ENCODE measurements at places on chromosomes 2 and 18.

DNA sequence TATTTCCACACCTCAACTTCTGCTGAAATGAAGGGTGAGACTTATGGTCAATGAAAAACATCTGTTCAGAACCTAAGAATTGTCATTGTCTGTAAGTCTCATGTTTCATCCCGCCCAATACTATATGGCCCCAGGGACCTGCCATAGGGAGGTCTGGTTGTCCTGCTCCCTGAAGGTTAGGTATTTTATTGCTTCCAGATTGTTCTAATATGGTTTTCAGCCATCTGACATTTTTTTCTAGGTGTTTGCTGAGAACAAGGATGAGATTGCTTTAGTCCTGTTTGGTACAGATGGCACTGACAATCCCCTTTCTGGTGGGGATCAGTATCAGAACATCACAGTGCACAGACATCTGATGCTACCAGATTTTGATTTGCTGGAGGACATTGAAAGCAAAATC is 7.3 kb downstream of the XRCC5 start:
- DNase-seq = no peak

DNA sequence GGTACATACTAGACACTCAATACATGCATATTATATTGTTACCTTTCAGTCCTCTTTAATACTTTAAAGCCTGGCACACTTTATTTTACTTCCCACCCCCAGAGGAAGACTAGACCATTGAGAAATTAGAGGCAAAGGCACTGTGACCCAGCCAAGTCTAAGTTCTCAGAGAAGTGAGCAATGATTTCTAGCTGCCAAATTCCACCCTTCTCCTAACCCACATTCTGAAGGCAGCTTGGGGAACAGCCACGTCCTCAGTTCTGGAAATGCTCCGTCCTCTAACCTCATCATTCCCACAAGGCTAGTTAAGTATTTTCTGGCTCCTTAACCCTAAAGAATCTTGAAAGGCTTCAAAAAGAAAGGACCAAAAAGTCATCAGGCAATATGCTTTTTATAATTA is 86.6 kb downstream of the COL5A2 start:
- no peak for DNase-seq

DNA sequence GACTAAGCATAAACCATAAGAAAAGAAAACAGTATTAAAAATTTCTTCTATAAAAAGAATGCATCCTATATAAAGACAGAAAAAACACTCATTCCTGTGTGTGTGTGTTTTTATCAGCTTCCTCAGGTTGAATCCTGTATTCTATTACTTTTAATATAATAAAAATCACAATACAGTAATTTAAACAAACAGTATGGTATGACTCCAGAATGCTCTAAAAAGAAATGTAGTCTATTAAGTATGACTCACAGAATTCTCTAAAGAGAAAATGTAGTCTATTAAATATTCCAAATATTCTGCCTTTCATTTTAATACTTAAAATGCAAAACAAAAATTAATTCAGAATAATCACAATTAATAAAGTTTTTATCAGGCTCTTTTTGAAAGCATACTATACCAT is 19.8 kb downstream of the CCDC88A start:
- DNase-seq = no peak

DNA sequence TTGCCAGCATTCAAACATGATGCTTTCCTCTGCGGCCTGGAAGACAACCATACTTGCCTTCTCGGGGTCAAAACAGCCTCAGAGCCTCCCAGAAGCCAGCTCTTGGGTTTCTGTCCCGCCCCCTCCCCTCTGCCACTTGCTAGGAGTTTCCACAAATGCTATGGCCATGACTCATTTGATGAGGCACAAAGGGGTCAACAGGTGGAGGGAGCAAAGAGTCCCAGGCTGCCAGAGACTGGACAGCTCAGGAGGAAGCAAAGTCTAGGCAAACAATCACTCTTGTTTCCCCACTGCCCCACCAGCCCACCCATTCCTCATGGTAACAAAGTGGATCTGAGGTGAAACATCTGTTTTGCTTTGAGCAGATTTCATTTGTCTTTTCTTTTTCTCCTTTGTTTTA is 551.1 kb downstream of the TNS1 start:
- DNase-seq = peak; percentile 73

- DNase-seq = no peak
Measured at GRCh38 chr2:47617523-47618271, 165.2 kb upstream of the MSH6 start.

GRCh38 chr18:25019931-25020330 is 332.0 kb downstream of the ZNF521 start:
- no peak for DNase-seq

GRCh38 chr2:39919511-39920306 is 140.7 kb upstream of the THUMPD2 start:
- no peak for DNase-seq

DNA sequence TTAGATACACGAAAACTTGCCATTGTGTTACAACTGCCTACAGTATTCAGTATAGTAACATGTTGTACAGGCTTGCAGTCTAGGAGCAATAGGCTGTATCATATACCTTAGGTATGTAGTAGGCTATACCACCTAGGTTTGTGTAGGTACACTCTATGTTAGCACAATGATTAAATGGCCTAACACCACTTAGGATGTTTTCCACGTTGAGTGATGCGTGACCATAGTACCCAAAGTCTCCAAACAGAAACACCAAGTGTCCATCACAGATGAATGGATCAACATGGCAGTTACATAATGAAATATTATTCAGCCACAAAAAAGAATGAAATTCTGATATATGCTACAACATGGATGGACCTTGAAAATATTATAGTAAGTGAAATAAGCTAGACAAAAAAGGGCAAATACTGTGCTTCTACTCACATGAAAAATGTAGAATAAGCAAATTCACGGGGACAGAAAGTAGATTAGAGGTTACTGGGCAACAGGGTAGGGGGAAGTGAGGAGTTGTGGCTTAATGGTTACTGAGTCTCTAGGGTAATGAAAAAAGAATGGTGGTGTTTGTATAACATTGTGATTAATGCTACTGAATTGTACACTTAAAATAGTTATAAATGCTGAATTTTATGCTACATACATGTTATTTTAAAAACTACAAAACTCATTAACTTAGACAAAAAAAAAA is 62.6 kb downstream of the TMEM131 start:
- DNase-seq = no peak

GRCh38 chr2:128076461-128077106 is 14.4 kb upstream of the UGGT1 start:
- DNase-seq = no peak

DNA sequence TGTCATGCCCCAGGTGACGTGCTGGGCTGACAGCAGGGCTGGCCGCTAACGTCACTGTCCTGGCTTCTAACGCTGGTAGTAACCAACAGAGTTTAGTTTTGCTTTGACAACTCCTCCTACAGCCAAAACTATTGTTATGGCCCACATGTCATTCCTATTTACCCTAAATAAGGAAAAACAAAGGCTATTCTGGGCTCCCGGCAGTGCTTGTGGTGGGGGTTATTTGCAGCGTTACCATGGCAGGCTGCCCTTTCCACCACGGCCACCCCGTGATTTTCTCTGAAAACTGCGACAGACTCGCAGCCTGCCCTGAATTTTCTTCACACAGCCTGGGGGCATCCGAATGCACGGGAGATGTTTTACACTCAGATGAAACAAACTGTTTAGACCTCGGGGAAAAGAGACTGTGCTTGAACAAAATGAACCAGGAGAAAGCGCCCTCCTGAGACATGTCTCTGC is 115.2 kb downstream of the FAM210A start:
- DNase-seq = no peak

DNA sequence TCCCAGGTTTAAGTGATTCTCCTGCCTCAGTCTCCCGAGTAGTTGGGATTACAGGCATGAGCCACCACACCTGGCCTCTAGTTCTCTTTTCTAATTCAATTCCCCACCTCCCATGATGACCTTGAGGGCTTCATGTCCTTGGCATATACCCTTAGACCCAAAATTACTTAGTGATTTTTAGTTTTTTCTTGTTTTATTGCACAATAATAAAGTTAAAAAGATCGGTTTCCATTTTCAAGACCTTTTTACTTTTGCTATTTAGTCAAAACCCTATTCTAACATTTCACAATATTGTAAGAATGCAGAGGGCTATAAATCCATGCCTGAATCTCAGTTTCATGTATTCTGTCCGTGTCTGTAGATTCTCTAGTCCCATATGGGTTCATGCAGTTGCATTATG is 354.6 kb upstream of the FANCL start:
- DNase-seq = no peak

DNA sequence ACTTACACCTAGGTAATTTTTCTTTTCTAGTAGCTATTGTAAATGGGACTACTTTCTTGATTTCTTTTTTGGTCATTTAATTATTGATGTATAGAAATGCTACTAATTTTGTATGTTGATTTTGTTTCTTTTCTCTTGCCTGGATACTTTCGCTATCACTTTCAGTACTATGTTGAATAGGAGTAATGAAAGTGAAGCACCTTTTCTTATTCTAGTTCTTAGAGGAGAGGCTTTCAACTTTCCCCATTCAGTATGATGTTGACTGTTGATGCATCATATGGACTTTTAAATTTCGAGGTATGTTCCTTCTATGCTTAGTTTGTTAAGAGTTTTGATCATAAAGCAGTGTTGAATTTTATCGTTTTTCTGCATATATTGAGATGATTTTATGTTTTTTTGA is 142.5 kb downstream of the CDH19 start:
- no peak for DNase-seq

DNA sequence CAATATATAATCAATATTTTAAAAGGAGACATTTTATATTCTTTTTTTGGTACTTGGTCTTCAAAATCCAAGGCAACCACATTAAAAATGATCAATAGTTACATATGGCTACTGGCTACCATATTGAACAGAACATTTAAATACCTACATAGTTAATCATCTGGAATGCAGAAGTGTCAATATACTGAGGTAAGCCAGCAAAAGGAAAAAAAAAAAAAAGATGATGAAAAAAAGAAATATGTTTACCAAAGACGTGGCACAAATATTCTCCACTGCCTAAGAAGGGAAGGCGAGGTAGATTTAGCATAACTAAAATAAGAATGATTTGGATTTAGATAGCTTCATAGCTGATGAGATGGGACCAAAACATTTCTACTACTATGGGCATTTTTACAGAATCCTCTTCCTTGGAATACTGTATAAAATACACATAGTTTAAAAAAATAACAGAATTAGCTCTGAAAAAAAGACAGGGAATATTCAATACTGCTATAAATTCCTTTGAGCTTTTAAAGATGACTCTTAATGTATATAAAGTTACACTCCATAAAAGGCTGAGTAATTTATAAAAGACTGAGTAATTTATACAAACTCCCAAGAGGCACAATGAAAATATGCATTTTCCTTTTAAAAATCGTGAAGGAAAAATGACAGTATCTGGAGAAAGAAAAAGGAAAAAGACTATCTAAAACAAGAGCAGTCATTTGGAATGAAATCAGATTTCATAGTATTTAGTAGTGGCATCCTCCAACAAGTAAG is 63.5 kb downstream of the CDH2 start:
- DNase-seq = no peak

DNA sequence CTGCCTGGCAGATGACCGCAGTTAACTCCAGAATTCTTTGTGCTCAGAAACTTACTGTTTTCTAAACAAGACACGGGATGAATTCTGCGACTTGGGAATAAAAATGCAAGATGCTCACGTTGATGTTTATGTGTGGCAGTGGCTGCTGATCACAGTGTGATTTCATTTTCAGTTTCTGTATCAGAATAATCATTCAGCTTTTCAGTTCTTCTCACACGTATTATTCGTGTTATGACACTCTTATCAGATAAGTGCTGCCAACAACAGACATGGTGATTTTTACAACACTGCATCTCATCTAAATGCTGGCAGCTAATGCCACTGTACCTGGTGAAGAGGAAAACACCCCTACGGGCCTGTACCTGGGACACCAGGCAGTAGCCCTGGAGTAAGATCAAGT is 272.9 kb upstream of the REV1 start:
- no peak for DNase-seq

DNA sequence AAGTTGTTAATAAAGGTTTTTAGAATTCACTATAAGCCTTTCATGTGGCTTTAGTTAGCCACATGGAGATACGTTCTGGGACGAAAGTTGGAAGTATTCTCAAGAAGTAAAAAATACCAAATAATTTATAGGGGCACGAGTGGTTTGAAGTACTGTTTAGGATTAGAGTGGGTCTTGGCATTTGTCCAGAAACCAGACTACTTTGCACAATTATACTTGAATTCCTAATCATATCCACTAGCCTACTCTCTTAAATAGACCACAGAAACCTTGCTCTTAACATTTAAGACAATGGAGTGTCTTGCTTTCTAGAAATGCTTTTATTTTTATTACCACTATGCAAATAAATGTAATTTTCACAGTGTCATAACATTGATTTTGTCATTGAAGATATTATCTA is 44.6 kb downstream of the UBE2E3 start:
- DNase-seq = no peak

DNA sequence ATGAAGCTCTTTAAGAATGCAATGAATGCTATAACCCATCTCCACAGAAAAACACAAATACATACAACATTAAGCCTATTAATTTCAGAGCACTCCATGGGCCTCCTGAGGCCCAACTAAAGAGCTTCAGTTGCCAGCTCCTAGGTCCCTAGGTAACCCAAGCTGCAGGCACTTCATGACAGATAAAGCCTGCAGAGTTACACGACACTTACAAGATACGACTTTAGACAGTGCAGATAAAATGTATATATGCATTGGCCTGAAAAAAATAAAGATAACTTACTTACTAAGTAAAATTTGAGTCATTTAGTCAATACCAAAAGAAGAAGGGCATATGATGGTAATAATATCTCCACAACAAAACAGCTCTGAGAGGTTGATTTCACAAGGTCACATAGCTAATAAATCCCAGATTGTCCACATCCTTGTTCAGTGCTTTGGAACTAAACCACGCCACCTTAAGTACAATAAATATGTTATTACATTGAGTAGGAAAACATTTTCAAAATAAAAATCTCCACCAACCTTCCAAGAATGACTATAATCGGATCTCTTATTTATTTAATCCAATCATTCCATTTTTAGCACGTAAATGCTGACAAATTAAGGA is 3.4 kb downstream of the MAP4K3 start:
- no peak for DNase-seq

- no peak for DNase-seq
Measured at GRCh38 chr2:54579682-54580620, 123.8 kb downstream of the SPTBN1 start.

- DNase-seq = no peak
Measured at GRCh38 chr2:184312970-184313369, 285.4 kb upstream of the ZNF804A start.

DNA sequence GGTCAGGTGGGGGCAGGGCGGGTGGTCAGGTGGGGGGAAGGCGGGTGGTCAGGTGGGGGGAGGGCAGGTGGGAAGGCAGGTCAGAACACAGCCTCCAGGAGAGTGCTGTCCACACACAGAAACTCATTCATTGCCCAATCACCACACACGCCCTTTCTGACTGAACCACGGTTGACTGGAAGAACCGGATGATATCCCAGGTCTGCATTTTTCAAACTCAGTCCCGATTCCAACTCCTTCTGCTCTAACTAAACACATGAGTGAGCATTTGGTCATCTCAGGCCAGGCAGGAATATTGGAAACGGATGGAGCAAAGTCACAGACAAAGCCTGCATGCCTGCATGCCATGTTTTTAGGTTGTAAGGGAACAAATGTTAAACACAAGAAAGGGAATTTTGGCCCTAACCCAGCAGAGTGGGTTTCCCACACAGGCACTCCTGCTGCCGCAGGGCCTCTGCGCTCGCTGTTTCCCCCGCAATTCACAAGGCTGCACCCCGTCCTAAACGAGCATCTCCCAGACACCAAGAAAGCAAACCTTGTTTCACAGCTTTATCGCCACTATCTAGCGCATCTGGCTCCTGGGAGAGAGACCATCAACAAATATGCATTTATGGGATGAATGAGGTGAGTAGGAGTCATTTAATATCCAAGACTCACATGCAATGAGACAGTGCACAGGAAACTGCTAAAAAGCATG is 100.1 kb downstream of the ZNF516 start:
- no peak for DNase-seq

Measured in urothelium cell line (cell line).